Activated naive CD4-positive, alpha-beta T cell treated with anti-CD3 and anti-CD28 coated beads for 36 hours (primary cell): ENCODE measurements at places on chromosomes 4 and X.

GRCh38 chr4:40178672-40179071, 18.2 kb upstream of the RHOH start:
- DNase-seq: no peak

DNA sequence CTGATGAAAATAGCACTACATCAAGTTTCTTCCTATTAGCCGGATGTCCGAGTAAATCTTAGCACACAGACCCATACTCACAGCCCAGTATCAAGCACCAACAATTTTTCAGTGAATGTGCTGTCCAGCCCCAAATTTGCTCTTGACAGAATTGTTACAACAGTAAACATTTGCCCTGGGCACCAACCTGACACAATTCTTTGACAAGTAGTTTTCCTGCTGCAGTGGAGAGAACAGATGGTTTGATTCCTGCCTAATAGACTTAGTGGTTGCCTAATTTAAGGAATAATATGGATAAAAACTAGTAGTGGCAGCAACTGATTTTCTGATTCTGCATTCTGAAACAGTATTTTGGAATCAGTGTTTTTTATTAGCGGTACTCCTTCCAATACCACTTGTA, 253.6 kb downstream of the SLC39A8 start:
- no peak for DNase-seq

GRCh38 chr4:8053688-8054449, 104.7 kb downstream of the ABLIM2 start:
- no peak for DNase-seq

DNA sequence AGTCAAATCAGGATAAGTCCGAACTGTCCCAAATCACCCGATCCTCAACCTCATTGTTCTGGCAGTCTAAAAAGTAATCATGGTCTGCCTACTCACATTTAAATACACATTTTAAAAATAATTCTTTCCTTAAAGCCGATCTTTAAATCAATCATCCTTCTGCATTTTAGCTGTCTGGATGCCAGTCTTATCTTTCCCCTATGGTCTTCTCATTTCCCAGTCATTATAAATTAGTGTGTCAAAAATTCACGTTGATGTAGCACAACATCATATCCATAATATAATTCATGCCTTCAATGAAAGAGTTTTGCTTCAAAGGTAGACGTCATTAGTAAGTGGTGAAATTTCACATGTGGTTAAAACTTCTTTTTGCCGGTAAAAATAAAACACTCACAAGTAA, 108.1 kb upstream of the FRG1 start:
- no peak for DNase-seq

DNA sequence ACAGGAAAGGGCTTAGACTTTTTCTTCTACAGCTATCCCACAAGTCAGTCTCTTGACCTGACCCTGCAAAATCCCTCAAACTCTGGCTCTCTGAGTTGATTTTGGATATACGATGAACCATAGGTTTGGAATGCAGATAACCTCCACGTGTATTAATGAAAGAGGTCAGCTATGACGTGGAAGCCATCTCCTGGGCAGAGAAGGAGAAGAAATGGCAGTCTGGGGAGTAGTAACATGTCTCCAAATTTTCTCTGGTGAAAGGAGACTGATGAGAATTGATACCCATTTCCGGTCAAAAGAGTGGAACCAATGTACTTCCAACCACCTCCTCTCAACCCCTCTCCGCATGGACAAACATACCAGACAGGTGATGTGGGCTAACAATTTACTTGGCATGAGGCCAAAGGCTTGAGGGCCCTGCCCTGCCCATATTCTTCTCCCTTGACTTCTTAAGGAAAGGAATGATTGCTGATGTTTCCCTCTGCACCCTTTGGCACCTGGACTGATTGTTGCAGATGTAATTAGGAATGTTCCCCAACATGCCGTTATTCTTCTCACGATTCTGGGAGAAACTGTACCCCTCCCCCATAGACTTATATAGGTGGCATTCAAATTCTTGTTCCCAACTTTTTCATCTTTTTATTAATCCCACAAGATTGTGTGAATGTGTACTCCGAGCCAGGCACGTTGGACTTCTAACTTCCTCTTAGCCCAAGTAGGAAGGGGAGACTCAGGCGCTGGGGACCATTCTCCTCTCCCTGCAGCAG, 580 bp upstream of the PLS3 start:
- DNase-seq: no peak
